ENCODE measurements at places on chromosomes 12 and 14.

DNA sequence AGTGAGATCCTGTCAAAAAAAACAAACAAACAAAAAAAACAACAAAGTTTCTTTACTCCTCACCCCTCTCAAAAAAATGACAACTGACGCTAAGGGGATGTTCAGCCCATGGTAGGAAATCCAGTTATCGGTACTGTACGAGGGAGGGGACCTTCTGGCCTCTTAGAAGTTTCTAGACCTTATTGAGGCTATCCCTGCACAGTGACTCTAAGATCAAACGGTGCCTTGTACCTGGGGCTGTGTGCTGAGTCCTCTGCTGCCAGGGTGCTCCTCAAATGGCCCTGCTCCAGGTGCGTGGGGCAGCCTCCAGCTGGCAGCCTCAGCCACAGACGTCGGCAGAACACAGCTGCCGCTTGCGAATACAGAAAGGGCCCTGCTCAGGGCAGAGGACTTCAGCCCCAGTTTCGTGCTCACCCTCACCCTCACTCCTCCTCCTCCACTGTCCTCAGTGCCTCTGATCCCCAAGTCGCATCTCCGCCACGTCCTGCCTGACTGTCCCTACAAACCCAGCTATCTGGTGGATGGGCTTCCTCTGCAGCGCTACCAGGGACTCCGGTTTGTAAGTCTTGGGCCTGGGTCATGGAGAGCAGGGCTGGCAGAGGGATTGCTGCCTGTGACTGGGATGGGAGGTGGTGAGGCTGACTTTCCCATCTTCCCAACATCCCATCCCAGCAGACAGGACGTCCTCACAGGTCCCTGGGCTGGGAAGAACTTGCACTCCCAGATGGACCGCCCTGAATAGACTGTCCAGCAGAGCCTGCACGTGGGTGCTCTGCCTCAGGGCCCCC, 90.9 kb downstream of the B4GALNT3 start:
- DNase-seq = no peak

GRCh38 chr12:109630815-109631214, 57.2 kb downstream of the MVK start:
- DNase-seq = no peak

- no peak for DNase-seq
These were observed 101.0 kb downstream of the SINHCAF start for GRCh38 chr12:31224768-31225448.

GRCh38 chr12:131959116-131959515, 9.4 kb downstream of the EP400 start:
- DNase-seq = no peak

GRCh38 chr12:126551869-126552268, 1486.6 kb downstream of the AACS start:
- DNase-seq = no peak

DNA sequence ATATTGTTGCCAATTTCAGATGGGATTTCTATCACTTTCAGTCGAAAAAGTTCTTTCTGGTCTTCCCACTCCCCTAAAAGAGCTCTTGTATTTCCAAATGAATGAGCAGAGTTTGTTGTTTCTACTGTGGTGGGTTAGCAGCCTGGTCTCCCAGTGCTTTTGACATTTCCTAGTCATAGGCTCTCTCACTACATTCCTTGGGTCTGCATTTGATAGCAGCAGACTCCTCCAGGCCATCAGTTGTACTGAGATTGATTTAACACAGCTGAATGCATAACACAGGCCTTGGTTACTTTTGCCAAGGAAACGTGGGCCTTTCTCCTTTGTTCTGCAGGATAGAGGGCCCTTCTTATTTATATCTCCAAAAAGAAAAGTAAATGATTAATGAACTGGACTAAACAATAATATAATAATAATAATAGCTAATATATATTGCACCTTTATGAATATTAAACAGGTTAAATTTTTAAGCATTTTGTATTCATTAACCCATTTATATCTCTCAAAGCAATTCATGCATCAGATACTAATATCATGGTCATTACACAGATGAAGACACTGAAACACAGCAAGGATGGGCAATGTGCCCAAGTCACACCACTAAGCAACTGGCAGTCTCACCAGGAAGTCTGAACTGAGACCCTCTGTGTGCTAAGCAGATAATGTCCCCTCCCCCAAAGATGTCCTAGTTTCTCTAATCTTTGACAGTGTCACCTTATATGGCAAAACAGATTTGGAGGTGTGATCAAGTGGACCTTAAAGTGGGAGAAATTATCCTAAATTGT, 1579.2 kb downstream of the AACS start:
- DNase-seq = no peak

- no peak for DNase-seq
These were observed 344.2 kb upstream of the FKBP4 start for GRCh38 chr12:2450553-2450952.

- no peak for DNase-seq
These were observed 26.6 kb downstream of the DCN start for GRCh38 chr12:91155990-91156389.

- DNase-seq = no peak
These were observed 3.2 kb downstream of the DGLUCY start for GRCh38 chr14:91116913-91117588.

GRCh38 chr12:58443273-58443980, 476.9 kb downstream of the LRIG3 start:
- DNase-seq = no peak

DNA sequence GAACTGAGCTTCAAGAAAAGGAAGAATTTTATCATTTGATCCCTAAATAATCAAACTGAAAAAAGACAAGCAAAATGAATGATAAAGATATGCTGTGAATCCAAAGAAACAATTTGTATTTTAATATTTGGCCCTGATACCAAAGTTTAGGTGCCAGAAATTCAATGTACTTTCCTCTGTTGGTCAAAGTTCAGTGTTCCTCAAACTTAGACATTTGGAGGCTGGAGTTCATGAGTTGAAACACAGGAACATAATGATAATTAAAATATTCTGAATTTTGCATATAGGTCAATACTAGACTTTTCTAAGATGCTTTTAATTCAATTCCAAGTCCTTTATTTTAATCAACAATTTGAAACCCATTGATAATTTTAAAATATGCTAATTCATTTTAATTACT, 1007.7 kb upstream of the ATXN7L3B start:
- DNase-seq = no peak

- DNase-seq = peak; percentile 80
These were observed 29.0 kb downstream of the WBP11 start for GRCh38 chr12:14774074-14774905.

GRCh38 chr12:67748743-67749040, 100.1 kb downstream of the DYRK2 start:
- no peak for DNase-seq

GRCh38 chr12:102169922-102170621, 27.6 kb downstream of the PMCH start:
- DNase-seq = no peak

GRCh38 chr12:91704446-91704845, 441.2 kb downstream of the BTG1 start:
- no peak for DNase-seq

- DNase-seq = no peak
These were observed 134.2 kb upstream of the SLCO1C1 start for GRCh38 chr12:20560935-20561334.

DNA sequence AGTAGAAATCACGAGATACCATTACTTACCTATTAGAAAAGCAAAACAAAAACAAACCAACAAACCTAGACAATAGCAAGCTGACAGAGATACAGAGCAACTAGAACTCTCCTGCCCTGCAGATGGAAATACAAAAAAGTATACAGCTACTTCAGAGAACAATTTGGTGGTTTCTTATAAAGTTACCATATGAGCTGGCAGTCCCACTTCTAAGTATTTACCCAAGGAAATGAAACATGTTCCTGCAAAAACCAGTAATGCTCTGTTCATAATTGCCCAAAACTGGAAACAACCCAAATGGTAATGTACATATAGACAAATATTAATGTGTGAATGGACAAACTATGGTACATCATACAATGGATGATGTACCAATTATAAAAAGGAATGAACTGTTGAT, 31.7 kb downstream of the FUT8 start:
- DNase-seq = no peak

GRCh38 chr14:104595911-104596450, 8.6 kb downstream of the TMEM179 start:
- DNase-seq = no peak

- DNase-seq = no peak
These were observed 3.0 kb downstream of the GALNT4 start for GRCh38 chr12:89521364-89522223.

- DNase-seq = no peak
These were observed 69.0 kb upstream of the CAPRIN2 start for GRCh38 chr12:30823764-30824163.

- no peak for DNase-seq
These were observed 171.8 kb downstream of the RASSF9 start for GRCh38 chr12:85664429-85664828.

- DNase-seq = no peak
These were observed 47.6 kb upstream of the PKP2 start for GRCh38 chr12:32944195-32944594.

GRCh38 chr12:100229036-100229635, 28.5 kb downstream of the ACTR6 start:
- DNase-seq = no peak

- peak; percentile 76 for DNase-seq
These were observed at the start of gene PSMB5 for GRCh38 chr14:23034498-23035302. Gene PSMB5 (minus strand): TSS chr14:23034900. CDS start chr14:23034881, 19 bp downstream.

- DNase-seq = no peak
These were observed 163.9 kb downstream of the TBX5 start for GRCh38 chr12:114241973-114242434.

DNA sequence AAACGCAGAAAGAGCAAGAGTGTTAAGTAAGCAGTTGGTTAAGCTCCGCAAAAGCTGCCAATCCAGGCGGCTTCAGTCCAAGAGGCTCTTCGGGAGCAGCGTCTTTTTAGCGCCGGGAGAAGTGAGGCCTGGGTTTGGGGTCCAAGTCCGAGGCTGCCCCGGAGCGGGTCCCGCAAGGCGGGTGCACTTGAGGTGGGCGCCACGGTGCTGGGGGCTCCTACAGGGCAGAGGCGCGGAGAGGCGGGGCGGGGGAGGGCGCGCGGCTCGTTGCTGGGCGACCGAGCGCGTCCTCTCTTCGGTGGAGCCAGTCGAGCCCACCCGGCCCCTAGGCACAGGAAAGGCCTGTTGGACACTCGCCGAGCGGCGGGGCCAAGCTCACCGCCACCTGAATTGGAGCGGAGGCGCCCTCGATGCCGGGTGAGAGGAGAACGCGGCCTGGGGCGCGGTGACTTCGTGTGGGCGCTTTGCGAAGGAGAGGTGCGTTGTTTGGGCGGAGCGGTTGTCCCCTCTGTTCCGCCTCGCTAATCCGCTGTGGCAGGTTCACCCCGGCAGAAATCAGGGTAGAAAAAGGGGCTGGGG, 15.6 kb downstream of the TTC6 start:
- no peak for DNase-seq

GRCh38 chr12:111706145-111706544, 20.3 kb downstream of the ACAD10 start:
- no peak for DNase-seq

- no peak for DNase-seq
These were observed 109.5 kb downstream of the SINHCAF start for GRCh38 chr12:31216479-31216878.

GRCh38 chr12:113341535-113341934, 6.6 kb upstream of the SLC8B1 start:
- no peak for DNase-seq

- DNase-seq = no peak
These were observed 15.0 kb downstream of the COQ5 start for GRCh38 chr12:120514002-120514401.

All from frontal cortex (tissue), 4 donors.